DMS153 (cell line): ENCODE measurements at places on chromosomes 6 and 20.

- DNase-seq = no peak
Measured at GRCh38 chr6:69622230-69622629, 174.6 kb downstream of the LMBRD1 start.

DNA sequence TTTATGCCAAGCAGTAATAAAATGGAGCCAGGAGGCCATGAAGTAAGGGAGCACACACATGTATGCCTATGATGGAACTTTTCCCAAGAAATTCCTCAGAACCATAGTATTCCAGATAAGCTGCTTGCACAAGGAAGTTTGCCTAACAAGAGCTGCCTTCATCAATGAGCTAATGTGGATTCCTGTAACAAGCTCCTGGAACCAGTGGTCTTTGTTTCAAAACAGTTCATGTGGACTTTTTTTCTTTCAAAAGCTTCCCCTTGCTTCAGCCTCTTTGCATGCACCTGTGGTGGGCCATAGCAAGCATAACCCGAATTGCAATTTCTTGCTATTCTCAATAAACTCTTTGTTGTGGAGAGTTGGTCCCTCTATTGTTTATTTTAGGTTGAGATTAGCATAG is 359.6 kb downstream of the UTRN start:
- DNase-seq = no peak

GRCh38 chr6:95321126-95321525 is 256.2 kb upstream of the MANEA start:
- no peak for DNase-seq

DNA sequence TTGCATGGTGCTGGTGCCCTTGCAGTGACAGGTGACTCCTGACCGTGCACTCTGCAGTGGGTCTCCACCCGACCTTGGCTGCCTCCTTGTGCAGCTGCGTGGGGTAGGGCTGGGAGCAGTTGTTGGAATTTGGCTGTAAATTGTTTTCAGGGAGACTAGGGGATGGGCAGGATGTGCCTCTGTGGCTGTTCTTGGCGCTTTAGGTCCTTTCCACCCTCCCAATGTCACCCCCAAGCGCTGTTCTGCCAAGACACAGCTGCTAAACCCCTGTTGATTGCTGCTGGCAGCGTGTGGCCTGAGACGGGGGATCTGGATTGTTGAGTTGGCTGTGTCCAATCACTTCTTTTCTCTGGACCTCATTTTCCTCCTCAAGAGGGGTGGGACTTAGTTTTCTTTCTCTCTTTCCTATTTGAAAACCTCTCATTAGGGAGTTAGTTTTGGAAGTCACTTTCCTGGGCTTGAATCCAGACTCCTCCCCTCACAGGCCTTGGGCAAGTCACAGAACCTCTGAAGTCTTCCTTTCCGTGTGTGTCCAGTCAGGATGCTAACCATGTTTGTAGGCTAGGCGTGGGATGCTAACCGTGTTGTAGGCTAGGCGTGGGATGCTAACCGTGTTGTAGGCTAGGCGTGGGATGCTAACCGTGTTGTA is 8.5 kb downstream of the IGF2R start:
- DNase-seq = no peak

DNA sequence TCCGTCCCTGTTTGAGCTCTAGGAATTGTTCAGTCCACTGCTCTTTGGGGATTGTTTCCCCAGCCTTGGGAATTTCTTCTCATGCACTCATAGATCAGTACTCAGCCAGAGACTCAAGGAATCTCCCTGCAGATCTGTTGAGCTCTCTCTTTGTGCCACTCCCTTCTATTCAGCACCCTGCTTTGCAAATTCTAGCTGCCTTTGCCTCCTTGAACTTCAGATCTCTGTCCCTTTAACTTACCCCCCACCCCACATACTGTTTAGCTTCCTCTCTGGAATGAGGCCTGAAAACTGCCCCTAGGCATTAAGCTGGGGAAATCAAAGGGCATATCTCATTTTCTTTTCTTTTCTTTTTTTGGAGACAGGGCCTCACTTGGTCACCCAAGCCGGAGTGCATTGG is 30.5 kb downstream of the QRSL1 start:
- no peak for DNase-seq

DNA sequence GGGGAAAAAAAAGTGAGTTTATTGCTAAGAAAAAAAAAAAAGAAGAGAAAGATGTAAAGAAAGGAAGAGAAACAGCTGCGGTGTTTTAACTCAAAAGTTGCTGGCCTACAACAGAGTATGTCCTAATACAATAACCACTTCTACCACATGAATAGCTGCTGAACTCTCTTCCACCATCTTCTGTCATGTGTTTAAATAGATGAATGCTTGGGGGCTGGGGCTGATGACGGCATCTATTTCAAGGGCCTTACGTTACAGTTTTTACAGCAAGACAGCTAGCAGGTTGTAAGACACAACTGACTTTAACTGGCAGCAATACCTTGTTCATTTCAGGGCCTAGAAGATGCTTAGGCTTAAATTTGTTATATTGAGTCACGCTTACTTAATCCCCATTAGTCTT is 50.4 kb downstream of the MAP3K7 start:
- no peak for DNase-seq

GRCh38 chr20:63611646-63612045 is 15.3 kb downstream of the GMEB2 start:
- no peak for DNase-seq

DNA sequence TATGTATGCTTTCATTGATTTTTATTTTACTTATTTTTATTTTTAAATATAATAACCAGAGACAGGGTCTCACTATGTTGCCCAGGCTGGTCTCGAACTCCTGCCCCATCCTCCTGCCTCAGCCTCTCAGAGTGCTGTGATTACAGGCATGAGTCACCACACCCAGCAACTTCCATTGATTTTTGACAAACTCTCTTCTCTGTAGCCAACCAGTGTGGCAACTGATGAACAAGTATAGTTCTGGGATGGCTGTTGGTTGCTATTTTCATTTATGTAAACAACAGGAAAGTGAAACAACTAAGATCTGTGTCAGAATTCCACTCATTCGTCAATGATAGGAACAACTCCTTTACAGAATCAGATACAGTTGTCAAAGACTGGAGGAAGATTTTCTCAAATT is 356.7 kb upstream of the JARID2 start:
- no peak for DNase-seq

- DNase-seq = no peak
Measured at GRCh38 chr6:42239333-42239732, 21.7 kb upstream of the MRPS10 start.

- no peak for DNase-seq
Measured at GRCh38 chr6:28337121-28337520, 1.2 kb upstream of the ZSCAN31 start.

DNA sequence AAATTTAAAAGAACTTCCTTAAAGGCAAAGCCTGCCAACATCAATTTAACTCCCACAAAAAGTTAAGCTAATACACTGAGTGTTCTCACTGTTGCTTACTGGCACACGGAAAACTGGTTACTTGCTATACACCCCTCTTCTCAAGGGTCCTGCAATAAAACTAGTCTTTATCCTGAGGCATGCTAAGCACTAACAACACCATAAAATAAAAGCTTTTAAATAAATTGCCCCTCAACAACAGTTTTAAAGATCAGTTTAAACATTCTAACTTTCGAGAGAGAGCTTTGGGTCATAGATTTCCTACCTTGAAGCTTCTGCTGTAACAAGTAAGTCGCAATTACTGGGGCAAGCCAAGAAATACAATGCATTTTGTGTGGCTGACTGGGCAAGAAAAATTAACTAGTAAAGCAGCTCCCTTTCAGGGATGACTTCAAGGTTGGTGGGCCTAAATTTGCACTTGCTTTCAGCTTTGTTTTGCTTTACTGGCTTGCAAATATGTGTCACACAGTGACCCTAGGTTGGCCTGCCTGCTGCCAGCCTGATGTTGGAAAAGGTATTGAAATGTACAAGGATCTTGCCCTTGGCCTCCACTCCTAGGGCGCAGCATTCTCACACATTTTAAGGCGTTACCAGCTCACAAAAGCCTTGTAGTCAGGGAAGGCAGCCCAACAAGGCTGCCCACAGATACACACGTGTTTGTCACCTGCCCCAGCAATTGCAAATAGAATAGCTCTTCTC is 4.0 kb upstream of the HEY2 start:
- DNase-seq = peak; percentile 55

- DNase-seq = no peak
Measured at GRCh38 chr20:21166801-21167200, 40.9 kb downstream of the KIZ start.

GRCh38 chr6:89410788-89411144 is 1.3 kb downstream of the RRAGD start:
- DNase-seq = no peak

GRCh38 chr6:150617062-150617461 is 17.4 kb downstream of the PLEKHG1 start:
- DNase-seq = no peak

- DNase-seq = peak; percentile 60
Measured at GRCh38 chr6:159875194-159875593, 15.6 kb upstream of the MAS1 start.

DNA sequence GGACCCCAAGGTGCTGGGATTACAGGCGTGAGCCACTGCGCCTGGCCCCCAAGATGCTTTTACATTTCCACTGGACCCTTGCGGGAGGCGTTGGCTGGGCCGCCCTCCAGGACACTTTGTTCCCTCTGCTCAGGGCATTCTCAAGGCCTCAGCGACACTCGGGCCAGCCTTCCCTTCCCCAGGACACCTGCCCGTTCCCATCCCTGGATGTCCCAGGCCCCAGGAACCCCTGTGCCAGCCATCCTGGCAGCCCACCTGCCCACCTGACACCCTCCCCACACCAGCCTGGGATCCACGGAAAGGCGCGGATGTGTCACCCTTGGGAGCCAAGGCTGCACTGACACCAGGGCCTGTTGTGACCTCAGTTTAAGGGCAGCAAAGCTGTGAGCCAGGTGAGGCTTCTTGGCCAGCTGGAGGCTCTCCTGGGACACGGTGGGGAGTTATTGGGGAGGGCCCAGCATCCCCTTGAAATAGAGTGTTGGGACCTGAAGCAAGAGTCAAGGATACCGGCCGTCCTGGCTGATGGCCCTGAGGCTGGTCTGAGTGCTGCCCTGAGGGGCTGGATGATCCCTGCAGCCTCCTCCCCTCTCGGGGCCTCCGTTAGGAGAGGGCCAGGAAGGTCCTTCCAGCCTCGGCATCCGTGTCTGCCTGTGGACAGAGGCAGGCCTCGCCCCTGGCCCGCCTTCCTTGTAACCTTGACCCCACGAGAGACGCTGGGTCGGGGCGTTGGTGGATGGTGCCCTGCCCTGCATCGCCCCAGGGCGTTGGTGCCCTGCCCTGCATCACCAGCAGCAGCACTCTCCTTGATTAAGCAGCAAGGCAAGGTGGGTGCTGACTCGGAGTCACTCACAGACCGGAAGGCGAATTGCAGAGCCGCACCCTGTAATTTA is 84.2 kb upstream of the BHLHE23 start:
- DNase-seq = no peak

GRCh38 chr6:25446830-25447569 is 167.8 kb downstream of the CARMIL1 start:
- DNase-seq = no peak

DNA sequence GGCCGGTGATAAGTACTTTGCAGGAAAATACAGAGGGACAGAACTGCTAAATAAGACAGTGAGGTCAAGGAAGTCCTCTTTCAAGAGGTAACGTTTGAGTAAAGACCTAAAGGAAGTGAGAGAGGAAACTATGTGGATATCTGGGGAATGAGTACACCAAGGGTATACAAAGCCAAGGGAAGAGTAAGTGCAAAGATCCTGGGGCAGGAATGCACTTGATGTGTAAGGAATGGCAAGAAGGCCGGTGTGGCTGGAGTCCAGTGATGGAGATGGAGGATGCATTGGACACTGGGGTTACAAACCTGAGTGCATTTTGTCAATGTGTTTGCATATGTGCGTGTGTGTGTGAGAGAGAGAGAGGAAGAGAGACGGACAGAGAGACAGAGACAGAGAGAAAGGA is 32.1 kb upstream of the TGM2 start:
- DNase-seq = no peak

DNA sequence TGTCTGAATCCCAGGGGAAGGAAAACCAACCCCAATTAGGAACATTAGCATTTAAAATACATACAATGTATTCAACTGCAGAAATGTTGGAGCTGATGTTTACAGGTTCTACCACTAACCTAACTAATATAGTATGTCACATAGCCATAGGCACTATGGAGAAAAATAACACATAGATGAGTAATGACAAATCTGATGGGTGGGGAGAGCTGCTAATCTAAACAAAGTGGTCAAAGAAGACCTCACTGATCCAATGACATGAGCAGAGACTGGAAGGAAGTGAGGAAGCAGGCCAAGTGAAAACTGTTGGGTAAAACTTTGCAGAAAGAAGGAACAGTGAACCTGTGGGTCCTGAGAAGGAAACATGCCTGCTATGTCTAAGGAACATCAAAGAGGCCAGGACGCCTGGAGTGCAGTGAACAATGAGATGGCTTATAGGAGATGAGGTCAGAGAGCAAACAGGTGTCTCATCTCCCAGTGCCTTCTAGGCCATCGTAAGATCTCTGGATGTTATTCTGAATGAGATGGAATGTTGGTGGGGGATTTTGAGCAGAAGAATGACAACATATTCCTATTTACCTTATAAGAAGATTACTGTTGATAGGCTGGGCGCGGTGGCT is 135.7 kb downstream of the ALDH8A1 start:
- no peak for DNase-seq

- DNase-seq = no peak
Measured at GRCh38 chr20:34388000-34388399, 24.9 kb downstream of the ITCH start.

GRCh38 chr20:44990957-44991356 is 24.6 kb downstream of the STK4 start:
- no peak for DNase-seq

GRCh38 chr6:72757048-72757447 is 135.2 kb downstream of the KCNQ5 start:
- no peak for DNase-seq

DNA sequence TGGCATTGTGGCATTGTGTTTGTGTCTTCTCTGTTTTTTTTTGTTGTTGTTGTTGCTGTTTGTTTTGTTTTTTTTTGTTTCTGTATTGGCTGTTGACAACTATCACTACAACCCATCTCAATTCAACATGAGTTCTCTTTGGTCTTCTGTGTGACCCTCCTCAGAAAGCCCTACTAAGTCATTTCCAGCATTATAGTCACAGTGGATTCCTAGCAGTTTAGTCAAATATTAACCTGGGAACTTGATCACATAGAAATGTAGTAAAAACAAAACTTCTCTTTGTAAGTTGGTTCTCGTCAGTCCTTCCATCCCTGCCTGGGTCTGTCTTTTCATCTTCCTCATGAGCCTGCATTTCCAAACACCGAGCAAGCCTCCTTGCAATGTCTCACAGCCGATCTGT is 16.8 kb downstream of the SLC17A2 start:
- no peak for DNase-seq

DNA sequence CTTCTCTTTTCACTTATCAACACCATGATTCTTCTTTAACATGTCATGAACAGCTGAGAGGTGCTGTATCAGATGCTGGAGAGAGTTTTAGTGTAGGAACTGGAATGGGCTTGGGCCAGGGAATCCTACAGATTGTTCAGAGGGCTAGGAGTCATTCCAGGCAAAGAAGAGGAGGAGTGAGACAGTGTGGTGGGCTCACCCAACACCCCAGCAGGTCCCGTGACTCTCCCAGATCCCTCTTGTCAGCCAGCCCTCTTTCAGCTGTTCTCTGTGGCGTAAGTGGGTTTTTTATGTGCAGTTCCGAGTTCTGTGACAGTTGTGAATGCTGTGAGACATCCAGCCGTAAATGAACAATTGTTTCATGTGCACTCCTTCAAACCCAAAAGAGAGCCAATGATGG is 31.4 kb upstream of the CEP162 start:
- no peak for DNase-seq

- peak; percentile 38 for DNase-seq
Measured at GRCh38 chr6:81788748-81789147, 36.3 kb upstream of the TENT5A start.
